ENCODE measurements at places on chromosomes 6 and 20. TPM values are rescaled to one million over a fixed set of nuclear protein-coding genes. Genes with fewer than 3 reads are reported as not detected.

- no peak for DNase-seq
- peak overlapping the region; percentile 22 for H3K27ac ChIP-seq
- no peak overlapping the region for H3K4me3 ChIP-seq
- H3K36me3 ChIP-seq: peaks cover 12% of the 10 kb centered on the region
Measured at GRCh38 chr6:136782021-136782770, 10.1 kb downstream of the MAP3K5 start.

- DNase-seq: no peak
- H3K27me3 ChIP-seq: no peaks in the 10 kb centered on the region
- peaks cover 10% of the 10 kb centered on the region for H3K4me1 ChIP-seq
- no peaks in the 10 kb centered on the region for H3K36me3 ChIP-seq
Measured at GRCh38 chr6:142958343-142958742, 13.4 kb upstream of the HIVEP2 start.

GRCh38 chr6:128807577-128807976 is 75.4 kb upstream of the LAMA2 start:
- no peaks in the 10 kb centered on the region for H3K4me1 ChIP-seq
- DNase-seq: no peak
- no peak overlapping the region for H3K27ac ChIP-seq
- H3K27me3 ChIP-seq: no peaks in the 10 kb centered on the region
- no peak overlapping the region for H3K4me3 ChIP-seq

- no peaks in the 10 kb centered on the region for H3K4me1 ChIP-seq
- no peak overlapping the region for H3K27ac ChIP-seq
- no peaks in the 10 kb centered on the region for H3K36me3 ChIP-seq
- DNase-seq: no peak
Measured at GRCh38 chr20:46701057-46701456, 8.4 kb upstream of the SLC2A10 start.

DNA sequence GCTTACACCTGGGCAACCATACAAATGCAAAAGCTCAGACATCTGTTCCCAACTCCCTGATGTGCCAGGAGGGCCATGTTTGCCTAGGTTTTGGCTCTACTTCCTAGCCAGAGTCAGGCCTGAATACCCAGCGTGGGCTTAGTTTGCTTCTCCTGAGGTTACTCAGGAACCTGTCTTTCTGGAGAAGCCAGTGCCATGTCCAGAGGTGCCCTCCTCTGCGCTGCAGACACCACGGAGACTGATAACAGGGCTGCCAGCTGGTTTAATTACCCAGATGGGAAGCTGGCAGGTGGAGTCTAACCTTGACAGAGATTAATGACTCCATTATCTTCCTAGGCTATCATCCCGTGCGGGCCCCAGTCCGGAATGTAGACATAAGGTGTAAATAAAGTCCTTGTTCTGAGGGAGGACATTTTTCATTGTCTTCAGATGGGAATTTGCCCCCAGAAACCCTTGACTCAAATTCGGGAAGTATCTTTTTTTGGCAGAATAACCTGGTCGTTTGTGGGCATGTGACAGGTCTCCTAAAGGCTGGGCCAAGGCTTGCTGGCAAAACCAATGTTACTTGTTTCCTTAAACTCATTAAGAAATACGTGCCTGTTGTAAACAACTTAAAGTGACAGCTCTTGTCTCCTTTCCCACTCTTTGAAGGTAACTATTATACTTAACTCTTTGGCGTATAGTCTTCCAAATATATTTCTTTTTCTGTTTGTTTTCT is 29.2 kb upstream of the ZNFX1 start:
- no peak overlapping the region for H3K4me3 ChIP-seq
- no peaks in the 10 kb centered on the region for H3K36me3 ChIP-seq
- DNase-seq: no peak
- H3K27ac ChIP-seq: no peak overlapping the region

GRCh38 chr6:158903801-158904200 is 84.6 kb upstream of the EZR start:
- no peak overlapping the region for H3K4me3 ChIP-seq
- H3K36me3 ChIP-seq: no peaks in the 10 kb centered on the region
- no peak overlapping the region for H3K27ac ChIP-seq

DNA sequence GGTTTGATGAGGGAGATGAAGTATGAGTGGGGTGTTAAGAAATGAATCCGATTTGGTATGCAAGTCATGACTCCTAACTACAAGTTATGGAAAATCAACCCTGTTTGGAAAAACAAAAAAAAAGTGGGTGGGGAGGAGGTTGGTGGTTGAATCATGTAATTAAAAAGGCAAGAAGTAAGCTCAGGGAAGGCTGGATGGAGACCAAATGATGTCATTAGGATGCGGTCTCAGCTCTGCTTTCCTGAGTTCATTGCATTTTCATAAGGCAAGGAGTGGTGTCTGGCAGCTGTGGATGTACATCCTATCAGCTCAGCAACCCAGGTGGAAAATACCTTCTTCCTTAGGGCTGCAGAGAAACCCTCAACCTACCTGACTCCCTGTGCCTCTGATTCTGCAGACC is 60.4 kb upstream of the AKAP12 start:
- no peaks in the 10 kb centered on the region for H3K4me1 ChIP-seq
- no peaks in the 10 kb centered on the region for H3K36me3 ChIP-seq
- H3K27ac ChIP-seq: no peak overlapping the region
- peaks cover 1% of the 10 kb centered on the region for H3K27me3 ChIP-seq

Gene SRMS
- not detected for total RNA-seq
